Ureter (tissue), 1 donor: ENCODE measurements at places on chromosomes 5 and 9. TPM values are rescaled to one million over a fixed set of nuclear protein-coding genes. Genes with fewer than 3 reads are reported as not detected.

DNA sequence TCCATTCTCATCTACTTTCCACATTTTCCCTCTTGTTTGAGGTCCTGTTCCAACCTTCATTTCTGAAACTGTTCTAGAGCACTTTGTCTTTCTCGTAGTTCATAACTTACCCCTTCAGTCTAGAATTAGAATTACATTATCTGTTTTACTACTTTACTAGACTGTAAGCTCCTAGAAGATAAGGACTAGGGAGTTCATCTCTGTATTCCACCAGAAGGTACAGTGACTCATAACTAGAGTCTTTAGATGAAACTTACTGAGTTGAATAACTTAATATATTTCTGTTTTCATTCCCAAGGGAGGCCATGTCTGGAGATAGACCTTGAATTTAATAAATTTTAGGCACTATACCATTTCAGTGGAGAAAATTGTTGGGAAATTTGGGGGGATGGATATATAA, 38.7 kb downstream of the G3BP1 start:
- no peak for DNase-seq

Gene TICAM2
- total RNA-seq, result 2.8 TPM

DNA sequence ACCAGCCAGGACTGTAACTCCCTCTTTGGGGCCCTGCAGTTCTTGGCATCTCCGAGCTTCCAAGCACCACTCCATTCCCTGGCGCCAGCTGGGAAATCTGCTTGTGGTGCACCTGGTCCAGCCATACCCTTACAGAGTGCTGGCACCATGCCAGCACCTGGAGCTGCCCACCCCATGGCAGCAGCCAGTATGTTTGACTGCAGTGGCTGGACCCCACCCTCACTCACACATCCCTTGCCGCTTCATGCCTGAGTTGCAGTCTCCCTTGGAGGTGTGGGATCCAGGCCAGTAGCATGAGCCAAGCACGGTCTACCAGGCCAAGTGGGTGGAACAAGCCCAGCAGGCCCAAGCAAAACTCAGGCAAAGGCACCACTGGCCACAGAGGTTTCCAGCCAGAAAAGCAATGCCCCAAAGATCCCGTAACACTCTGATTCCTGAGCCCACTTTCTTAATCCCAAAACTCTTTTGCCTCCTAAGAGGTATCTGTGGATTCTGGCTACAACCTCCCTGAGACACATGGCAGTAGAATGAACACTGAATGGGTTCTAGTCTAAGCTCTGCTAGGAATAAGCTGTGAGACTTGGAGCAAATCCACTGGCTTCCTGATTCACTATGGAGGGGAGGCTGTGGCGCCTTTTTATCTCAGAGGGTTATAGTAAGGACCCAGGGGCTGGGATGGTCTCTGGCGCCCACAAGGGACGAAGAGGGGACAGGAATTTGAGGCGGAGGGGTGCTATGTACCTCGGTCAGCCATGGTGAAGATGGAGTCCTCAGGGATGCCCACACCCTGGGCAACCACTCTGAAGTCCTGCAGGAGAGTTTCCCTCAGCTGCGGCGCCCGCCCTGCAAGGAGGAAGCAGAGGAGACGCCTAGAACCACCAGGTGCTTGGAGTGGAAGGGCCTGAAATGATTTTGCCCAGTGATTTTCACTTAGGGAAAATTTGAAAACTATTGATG, 5.6 kb downstream of the AMBP start:
- DNase-seq, result peak; percentile 65

DNA sequence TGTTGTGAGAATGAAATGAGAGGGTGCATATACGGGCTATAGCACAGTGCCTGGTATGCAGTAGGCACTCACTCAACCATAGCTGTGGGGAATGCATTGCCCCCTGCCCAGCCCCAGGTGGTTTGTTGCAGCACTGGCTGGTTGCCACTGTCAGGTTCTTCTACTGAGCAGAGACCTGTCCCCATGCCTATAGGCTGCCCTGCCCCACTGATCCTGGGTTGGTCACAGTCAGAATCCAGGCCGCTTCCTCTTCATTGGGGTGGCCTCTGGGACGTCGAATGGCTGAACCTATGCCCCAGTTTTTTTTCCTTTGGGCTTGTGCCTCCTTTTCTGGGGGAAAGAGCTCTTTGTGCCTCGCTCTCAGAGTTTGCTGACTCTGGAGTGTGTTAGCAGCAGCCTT, 74.6 kb downstream of the RGS3 start:
- no peak for DNase-seq

GRCh38 chr9:1959371-1959770, 55.8 kb upstream of the SMARCA2 start:
- no peak for DNase-seq
